ENCODE measurements at places on chromosomes 13 and 19. TPM values are rescaled to one million over a fixed set of nuclear protein-coding genes. Genes with fewer than 3 reads are reported as not detected.

Gene IL4I1
- total RNA-seq: 0.27 TPM

Gene CGB7
- total RNA-seq: 8.8 TPM

Gene C13orf42
- not detected for total RNA-seq

Gene JSRP1
- total RNA-seq: 1.3 TPM

Gene ZNF69
- not detected for total RNA-seq

Gene TPRX1
- not detected for total RNA-seq

Gene TRAPPC6A
- total RNA-seq: 14.7 TPM

Gene GPC6
- 81.8 TPM for total RNA-seq

Gene FGF21
- not detected for total RNA-seq

DNA sequence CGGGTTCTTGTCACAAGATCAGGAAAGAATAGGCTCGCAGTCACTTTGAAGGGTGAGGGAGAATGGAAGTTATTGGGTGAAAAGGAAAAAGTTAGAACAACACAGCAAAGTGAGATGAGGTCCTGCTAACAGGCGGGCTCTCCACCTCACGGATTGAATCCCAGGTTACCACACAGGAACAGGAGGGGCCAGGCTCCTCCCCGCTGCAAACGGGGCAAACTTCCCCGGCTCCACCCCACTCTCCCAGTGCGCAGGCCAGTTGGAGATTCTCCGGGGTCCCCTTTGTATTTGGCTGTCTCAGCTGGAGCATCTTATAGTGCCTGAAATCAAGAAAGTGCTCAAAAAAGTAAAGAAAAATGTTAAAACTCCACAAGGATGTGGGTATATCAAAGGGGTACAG is 78.3 kb upstream of the IPO5 start:
- no peak overlapping the region for H3K4me3 ChIP-seq
- H3K27ac ChIP-seq: no peak overlapping the region
- H3K36me3 ChIP-seq: no peaks in the 10 kb centered on the region
- no peak for DNase-seq
- H3K4me1 ChIP-seq: peaks cover 16% of the 10 kb centered on the region

GRCh38 chr19:31648347-31648746 is 299.1 kb upstream of the TSHZ3 start:
- no peaks in the 10 kb centered on the region for H3K36me3 ChIP-seq
- peak; percentile 68 for DNase-seq
- no peak overlapping the region for H3K27ac ChIP-seq
- H3K4me1 ChIP-seq: no peaks in the 10 kb centered on the region

- H3K27me3 ChIP-seq: no peaks in the 10 kb centered on the region
- DNase-seq: no peak
- H3K4me1 ChIP-seq: peaks cover 31% of the 10 kb centered on the region
- peak overlapping the region; percentile 88 for H3K27ac ChIP-seq
- H3K4me3 ChIP-seq: peak overlapping the region; percentile 47
Observed at GRCh38 chr13:111210091-111210490, 95.0 kb downstream of the ARHGEF7 start.

DNA sequence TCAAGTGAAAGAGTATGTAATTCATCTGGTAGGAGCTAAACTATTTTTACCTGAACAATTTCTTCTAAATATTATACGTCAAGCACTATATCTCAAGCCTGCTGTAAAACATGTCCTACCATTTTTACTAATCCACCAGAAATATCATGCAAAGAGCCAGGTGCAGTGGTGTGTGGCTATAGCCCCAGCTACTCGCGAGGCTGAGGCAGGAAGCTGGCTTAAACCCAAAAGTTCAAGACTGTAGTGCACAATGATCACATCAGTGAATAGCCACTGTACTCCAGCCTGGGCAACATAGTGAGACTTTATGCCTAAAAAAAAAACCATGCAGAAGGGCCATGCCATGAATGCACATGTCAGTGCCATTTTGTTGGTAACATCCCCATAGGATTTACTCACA is 20.7 kb upstream of the CLN5 start:
- peaks cover 11% of the 10 kb centered on the region for H3K27me3 ChIP-seq
- no peak for DNase-seq
- no peaks in the 10 kb centered on the region for H3K36me3 ChIP-seq

GRCh38 chr13:48004201-48004600 is 3.1 kb upstream of the SUCLA2 start:
- H3K36me3 ChIP-seq: no peaks in the 10 kb centered on the region
- H3K4me1 ChIP-seq: peaks cover 11% of the 10 kb centered on the region
- no peaks in the 10 kb centered on the region for H3K27me3 ChIP-seq
- no peak overlapping the region for H3K27ac ChIP-seq

- H3K27ac ChIP-seq: no peak overlapping the region
- no peaks in the 10 kb centered on the region for H3K4me1 ChIP-seq
- H3K4me3 ChIP-seq: no peak overlapping the region
- peak; percentile 36 for DNase-seq
Observed at GRCh38 chr13:46126552-46127357, 21.9 kb upstream of the CPB2 start.

GRCh38 chr19:45464852-45465441 is 2.8 kb upstream of the FOSB start:
- H3K4me3 ChIP-seq: no peak overlapping the region
- no peaks in the 10 kb centered on the region for H3K36me3 ChIP-seq
- H3K4me1 ChIP-seq: peaks cover 15% of the 10 kb centered on the region

DNA sequence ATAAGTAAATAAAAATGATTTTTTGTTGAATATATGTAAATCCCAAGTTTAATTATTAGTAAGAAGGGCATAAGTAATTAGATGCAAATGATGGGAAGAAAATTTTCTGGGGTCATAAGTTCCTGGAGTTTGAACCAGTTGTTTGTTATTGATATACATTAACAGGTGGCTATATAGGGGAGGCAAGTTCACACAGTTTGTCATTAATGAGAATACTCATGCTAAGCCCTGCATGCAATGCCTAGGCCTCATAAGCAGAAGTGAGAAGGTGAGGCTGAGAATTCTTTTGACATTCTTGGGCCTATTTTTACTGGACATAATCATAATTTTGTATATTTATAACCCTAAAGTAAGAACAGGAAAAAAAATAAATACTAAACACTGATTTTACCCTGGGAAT is 1210.7 kb upstream of the PCDH9 start:
- peaks cover 5% of the 10 kb centered on the region for H3K4me1 ChIP-seq
- DNase-seq: no peak
- no peaks in the 10 kb centered on the region for H3K27me3 ChIP-seq
- no peak overlapping the region for H3K27ac ChIP-seq

GRCh38 chr19:38433268-38433733 is at the start of gene RYR1:
Gene RYR1 (plus strand): TSS chr19:38433691. CDS start chr19:38433830, 139 bp downstream.
- peaks cover 10% of the 10 kb centered on the region for H3K27me3 ChIP-seq
- H3K36me3 ChIP-seq: no peaks in the 10 kb centered on the region
- no peaks in the 10 kb centered on the region for H3K4me1 ChIP-seq

DNA sequence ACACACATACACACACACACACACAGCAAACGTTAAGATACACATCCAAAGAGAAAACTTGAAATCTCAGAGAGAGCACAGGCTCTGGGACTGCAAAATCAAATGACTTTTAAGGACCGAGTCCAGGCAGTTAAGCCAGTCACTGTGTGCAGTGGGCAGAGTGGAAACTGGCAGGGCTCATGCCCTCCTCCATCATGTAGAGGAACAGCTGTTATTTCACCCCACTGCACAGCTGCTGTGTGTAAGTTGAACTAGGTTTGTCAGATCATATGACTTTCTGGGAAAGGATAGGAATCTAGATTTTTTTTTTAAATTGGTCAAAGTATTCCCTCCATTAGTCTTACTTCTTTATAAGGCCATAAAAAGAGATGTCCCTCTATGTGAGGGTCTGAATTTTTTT is 1002.1 kb downstream of the UQCRFS1 start:
- no peaks in the 10 kb centered on the region for H3K27me3 ChIP-seq
- DNase-seq: no peak
- H3K4me1 ChIP-seq: no peaks in the 10 kb centered on the region
- no peak overlapping the region for H3K4me3 ChIP-seq

GRCh38 chr13:27257233-27257568 is 5.8 kb downstream of the RPL21 start:
- H3K4me3 ChIP-seq: no peak overlapping the region
- H3K27me3 ChIP-seq: no peaks in the 10 kb centered on the region
- no peak for DNase-seq
- no peak overlapping the region for H3K27ac ChIP-seq
- peaks cover 43% of the 10 kb centered on the region for H3K36me3 ChIP-seq

- no peaks in the 10 kb centered on the region for H3K36me3 ChIP-seq
- no peak overlapping the region for H3K4me3 ChIP-seq
- DNase-seq: peak; percentile 41
- H3K4me1 ChIP-seq: peaks cover 18% of the 10 kb centered on the region
- no peak overlapping the region for H3K27ac ChIP-seq
Observed at GRCh38 chr19:2507109-2507508, 31.2 kb downstream of the GADD45B start.

- H3K4me3 ChIP-seq: no peak overlapping the region
- H3K27ac ChIP-seq: no peak overlapping the region
- H3K27me3 ChIP-seq: no peaks in the 10 kb centered on the region
- H3K4me1 ChIP-seq: no peaks in the 10 kb centered on the region
- peaks cover 2% of the 10 kb centered on the region for H3K36me3 ChIP-seq
- no peak for DNase-seq
Observed at GRCh38 chr19:33499248-33499647, 22.3 kb downstream of the PEPD start.

DNA sequence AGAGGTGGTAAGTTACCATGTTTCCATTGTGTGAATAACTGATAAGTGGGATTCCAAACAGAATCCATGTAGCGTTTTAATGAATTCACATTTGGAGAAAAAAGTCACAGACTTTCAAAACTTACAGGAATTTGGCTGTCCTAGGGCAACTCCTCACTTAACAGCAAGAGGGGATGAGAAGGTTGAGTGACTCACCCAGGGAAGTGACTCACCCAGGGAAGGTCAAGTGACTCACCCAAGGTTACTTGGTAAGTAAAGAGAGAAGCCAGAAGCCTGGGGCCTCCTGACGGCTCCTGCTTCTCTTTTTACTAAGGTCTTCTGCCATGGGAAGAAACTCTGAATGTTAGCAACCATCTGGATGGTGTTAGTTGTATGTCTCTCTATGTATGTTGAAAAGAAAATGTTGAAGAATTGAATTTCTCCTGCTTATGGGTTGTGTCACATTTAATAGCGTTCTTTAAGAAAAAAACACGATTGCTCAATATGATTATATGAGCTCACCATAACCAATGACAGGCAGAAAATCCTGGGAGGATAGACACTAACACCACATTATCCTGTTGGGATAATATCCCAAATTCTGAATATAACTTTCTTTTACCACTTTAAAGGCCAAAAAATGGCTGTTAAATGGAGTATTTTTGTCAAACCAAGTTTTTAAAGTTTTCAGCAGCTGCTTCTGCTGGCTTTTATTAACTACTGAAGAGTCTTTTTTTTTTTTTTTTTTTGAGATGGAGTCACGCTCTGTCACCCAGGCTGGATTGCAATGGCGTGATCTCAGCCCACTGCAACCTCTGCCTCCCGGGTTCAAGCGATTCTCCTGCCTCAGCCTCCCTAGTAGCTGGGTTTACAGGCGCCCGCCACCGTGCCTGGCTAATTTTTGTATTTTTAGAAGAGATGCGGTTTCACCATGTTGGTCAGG is 195.6 kb downstream of the GGACT start:
- H3K27ac ChIP-seq: peak overlapping the region; percentile 95
- no peaks in the 10 kb centered on the region for H3K27me3 ChIP-seq
- DNase-seq: peak; percentile 100
- H3K4me1 ChIP-seq: peaks cover 36% of the 10 kb centered on the region
- no peaks in the 10 kb centered on the region for H3K36me3 ChIP-seq

DNA sequence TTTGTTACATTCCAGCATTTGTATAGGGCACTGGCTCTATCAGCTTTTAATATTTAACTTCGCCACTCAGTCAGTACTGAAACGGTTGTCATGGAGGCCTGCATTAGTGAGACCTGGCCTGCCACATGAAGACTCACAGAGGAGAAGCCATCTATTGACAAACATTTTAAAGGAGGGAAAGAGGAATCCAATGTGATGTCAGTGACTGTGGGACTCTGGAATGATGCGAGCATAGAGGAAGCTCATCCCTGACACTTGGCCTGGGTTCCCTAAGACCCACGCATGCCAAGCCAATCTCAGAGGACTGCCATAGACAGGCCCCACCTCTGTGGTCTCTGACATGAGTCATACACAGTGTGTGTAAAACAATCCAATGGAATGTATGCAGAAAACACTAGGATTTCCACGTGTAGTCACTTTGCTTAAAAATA is 7.9 kb upstream of the DPY19L3 start:
- H3K36me3 ChIP-seq: no peaks in the 10 kb centered on the region
- H3K4me3 ChIP-seq: no peak overlapping the region
- peaks cover 8% of the 10 kb centered on the region for H3K4me1 ChIP-seq
- DNase-seq: peak; percentile 71
- no peak overlapping the region for H3K27ac ChIP-seq

DNA sequence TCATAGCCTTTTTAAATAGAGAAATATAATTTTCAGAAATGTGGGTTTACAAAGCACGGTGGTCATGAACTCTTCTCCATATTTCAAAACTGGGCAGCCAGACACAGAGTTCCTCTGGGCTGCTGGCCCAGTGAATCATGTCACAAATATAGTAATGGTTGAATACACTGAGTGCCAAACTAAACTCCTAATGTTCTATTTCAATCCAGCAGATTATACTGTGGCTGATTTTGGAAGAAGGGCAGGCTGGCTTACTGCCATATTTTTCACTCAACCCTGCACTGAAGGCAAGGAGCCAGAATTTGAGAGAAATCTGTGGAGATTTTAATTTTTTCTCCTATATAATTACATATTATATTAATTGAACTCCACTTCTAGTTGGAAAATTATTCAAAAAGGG is 17.0 kb upstream of the PRR20A start:
- DNase-seq: no peak
- H3K27ac ChIP-seq: no peak overlapping the region
- H3K27me3 ChIP-seq: no peaks in the 10 kb centered on the region
- no peaks in the 10 kb centered on the region for H3K36me3 ChIP-seq

GRCh38 chr13:94343243-94343585 is 136.3 kb downstream of the DCT start:
- H3K36me3 ChIP-seq: no peaks in the 10 kb centered on the region
- DNase-seq: peak; percentile 61
- H3K27me3 ChIP-seq: no peaks in the 10 kb centered on the region

DNA sequence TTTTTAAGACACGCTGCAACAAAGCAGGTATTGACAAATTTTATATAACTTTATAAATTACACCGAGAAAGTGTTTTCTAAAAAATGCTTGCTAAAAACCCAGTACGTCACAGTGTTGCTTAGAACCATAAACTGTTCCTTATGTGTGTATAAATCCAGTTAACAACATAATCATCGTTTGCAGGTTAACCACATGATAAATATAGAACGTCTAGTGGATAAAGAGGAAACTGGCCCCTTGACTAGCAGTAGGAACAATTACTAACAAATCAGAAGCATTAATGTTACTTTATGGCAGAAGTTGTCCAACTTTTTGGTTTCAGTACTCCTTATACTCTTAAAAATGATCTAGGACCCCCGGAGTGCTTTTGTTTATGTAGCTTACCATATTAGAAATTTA is 1.2 kb downstream of the BRCA2 start:
- H3K36me3 ChIP-seq: no peaks in the 10 kb centered on the region
- peak overlapping the region; percentile 98 for H3K27ac ChIP-seq
- peaks cover 4% of the 10 kb centered on the region for H3K4me1 ChIP-seq
- H3K27me3 ChIP-seq: no peaks in the 10 kb centered on the region

DNA sequence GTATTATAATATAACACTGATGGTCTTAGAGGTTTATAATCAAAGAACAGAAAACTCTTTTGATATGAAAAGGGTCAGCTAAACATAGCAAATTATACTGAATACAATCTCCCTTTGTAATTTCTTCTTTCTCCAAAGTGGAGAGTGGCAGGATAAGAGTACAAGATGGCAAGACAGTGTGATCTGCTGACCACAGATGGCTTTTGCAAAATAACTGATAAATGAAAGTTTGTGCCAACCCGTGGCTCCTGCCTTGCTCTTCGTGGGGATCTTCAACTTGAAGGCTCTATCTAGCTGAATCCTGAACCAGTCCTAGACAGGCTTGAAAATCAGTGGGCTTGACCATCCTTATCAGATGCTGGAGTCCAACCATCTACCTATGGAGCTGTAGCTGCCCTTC is 185.7 kb downstream of the VWA8 start:
- H3K4me1 ChIP-seq: no peaks in the 10 kb centered on the region
- H3K4me3 ChIP-seq: no peak overlapping the region
- H3K36me3 ChIP-seq: no peaks in the 10 kb centered on the region
- no peaks in the 10 kb centered on the region for H3K27me3 ChIP-seq
